ENCODE measurements at places on chromosomes 1 and 21.
A peak's percentile ranks its signal among the peaks of the same experiment; 100 is the strongest.

- DNase-seq: no peak
These were observed 101.8 kb downstream of the ADARB1 start for GRCh38 chr21:45176141-45176540.

DNA sequence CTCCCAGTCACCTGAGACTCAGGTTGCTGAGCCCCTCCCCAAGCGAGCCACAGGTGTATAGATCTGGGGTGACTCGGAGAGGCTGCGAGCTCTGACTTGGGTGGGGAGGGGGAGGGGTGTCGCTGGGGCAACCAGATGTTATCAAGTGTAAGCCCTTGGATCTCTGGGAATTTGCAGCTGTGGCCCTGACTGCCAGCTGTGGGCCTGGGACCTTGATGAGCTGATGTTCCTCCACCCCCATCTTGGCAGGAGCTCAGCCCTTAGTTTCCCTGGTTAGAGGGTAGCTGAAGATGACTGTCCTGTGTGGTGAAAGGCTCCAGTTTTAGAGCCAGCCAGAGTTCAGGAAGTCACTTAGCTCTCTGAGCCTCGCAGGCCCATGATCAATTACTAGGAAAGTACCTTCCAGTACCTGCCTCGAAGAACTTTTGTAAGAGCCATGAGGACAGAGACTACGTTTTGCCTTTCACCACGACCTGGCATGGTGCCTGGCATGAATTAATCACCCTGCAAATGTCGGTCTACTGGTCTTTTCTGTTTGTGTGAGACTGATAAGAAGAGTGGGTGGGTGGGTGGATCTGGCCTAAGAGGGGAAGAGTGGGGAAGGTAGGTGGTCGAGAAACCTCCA is 55.8 kb downstream of the YARS1 start:
- no peak for DNase-seq

- DNase-seq: peak; percentile 31
These were observed 12.6 kb downstream of the ZC3H12A start for GRCh38 chr1:37486680-37487618.

DNA sequence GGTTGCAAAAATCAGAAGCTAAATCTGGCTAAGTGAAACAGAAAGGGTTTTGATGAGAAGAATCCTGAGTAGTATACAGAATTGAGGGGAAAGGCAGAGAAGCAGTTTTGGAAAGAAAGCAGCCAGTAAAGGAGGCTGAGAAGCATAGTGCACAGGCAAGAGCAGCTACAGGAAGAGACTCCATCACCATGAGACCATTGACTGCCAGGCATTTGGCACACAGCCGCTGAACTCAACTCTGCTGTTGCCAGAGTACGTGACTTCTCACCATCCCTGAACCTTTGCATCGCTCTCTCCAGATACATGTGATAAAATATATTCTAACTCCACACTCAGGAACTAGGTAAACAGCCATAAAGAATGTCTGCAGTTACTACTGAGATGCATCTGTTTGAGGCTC is 128.3 kb upstream of the C1orf21 start:
- DNase-seq: no peak

GRCh38 chr1:92972409-92973129 is 11.3 kb upstream of the DIPK1A start:
- DNase-seq: no peak

DNA sequence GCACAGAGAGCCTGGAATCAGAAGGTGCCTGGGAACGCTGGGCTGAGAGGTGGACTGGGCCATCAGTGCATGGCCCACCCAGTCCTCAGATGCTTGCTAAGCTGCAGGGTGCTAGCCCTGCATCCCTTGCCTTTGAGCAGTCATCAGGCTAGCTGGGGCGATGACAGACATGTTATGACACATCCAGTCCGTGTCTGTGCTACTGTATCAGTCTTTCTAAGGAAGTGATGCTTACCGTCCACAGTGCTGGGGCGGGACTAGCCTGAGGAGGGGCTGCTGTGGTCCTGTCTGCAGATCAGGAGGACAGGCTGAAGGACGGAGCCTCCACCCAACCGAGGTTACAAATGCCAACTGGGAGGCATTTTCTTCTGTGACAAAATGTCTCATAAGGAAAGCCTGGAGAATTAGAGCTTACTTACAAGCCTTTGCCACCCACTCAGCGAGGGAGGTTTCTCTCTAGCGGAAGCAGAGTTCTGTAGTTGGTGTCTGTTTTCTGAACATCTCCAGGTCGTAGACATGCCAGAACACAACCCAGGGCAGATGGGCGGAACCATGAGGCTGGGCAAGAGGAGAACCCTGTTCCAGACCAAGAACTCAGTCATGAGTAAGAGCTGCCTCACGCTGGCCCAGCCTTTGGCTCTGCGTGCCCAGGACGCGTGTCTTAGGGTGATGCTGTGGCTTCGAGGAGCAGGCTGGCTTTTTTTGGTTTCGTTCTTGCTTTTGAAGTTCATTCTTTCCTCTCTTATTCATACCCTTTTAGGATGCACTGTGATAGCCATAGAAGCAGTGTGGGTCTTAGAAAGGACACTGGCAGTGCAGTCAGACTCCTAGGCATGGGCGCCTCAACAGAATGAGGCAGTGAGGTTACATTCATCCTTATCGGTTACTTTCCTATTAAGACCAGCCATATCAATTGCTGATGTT is 14.3 kb downstream of the SLFNL1 start:
- no peak for DNase-seq
